ENCODE measurements at places on chromosomes 5 and 9. TPM values are rescaled to one million over a fixed set of nuclear protein-coding genes. Genes with fewer than 3 reads are reported as not detected.
A peak's percentile ranks its signal among the peaks of the same experiment; 100 is the strongest.

- no peak for DNase-seq
These were observed 246.6 kb downstream of the SLCO4C1 start for GRCh38 chr5:102049517-102049916.

GRCh38 chr5:158812408-158812807, 287.3 kb downstream of the EBF1 start:
- DNase-seq = no peak

DNA sequence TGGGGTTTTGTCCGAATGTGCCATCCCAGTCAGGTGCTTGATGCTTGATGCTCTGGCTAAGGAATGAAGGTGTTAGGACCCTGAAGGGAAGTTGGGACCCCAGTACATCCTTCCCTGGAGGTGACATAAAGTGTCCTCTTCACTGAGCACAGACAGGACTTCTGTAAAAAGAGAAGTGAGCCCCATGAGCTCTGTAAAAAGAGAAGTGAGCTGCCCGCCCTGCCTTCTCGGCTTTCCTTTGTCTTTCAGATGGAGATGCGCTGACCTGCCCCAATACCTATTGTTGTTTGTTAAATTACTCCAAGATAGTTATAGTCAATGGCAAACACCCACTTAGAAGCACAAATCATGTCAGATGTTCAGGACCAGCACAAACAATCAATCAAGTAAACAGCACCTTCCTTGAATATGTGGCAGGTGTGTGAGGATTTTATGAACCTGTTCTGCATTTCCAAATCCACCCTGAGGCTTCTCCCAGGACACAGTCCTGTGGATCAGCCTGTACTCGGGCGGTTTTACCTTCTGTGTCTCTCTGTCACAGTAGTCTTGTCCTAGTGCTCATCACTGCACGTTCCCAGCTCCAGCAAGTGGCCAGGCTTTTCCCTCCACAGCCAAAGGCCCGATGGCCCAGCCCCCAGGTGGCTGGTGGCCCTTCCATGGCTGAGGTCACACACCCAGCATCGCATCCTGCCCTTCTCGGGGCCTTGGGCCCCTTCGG, 191.4 kb downstream of the MTRR start:
- DNase-seq = no peak

DNA sequence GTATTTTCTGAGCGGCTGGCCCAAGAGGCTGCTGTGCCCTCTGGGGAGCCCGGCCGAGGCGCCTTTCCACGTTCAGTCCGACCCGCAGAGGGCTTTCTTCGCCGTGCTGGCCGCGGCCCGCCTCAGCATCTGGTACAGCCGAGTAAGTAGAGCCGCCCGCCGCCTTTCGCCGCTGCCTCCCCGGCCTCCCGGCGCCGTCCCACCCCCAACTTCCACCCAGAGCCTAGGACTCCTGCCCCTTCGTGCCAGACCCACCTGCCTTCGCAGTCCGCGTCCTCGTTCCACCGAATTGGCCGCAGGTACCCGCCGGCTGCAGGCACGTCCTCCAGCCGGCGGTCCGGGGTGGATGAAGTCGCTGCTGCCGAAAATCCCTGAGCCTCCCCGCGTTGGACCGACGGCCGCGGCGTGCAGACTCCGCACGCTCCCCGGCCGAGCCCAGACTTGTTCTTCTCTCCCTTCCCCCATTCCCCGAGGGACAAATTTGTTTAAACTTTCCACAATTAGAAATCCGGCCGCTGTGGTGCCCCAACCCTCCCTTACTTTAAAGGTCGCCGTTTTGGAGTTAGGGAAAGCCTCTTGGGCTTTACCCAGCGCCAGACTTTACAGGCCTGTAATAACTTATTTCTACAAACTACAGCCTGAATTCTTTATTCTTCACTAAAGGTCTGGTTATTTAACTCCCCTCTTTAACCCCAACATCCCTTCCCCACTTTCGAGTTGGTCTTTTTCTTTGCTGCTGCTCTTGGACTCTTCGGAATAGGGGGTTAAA, 589 bp downstream of the RIC1 start:
- DNase-seq = peak; percentile 43

GRCh38 chr5:73103870-73104299, 16.5 kb upstream of the TMEM171 start:
- no peak for DNase-seq

GRCh38 chr5:1011226-1011631, 2.6 kb downstream of the NKD2 start:
- DNase-seq = no peak

GRCh38 chr9:71604197-71605063, 163.9 kb downstream of the CEMIP2 start:
- peak; percentile 65 for DNase-seq

GRCh38 chr9:108844856-108845255, 10.9 kb downstream of the ACTL7B start:
- no peak for DNase-seq

GRCh38 chr9:21653091-21653490, 149.3 kb upstream of the MTAP start:
- no peak for DNase-seq

- DNase-seq = peak; percentile 30
These were observed 767 bp downstream of the RALGPS1 start for GRCh38 chr9:126915281-126915816.

DNA sequence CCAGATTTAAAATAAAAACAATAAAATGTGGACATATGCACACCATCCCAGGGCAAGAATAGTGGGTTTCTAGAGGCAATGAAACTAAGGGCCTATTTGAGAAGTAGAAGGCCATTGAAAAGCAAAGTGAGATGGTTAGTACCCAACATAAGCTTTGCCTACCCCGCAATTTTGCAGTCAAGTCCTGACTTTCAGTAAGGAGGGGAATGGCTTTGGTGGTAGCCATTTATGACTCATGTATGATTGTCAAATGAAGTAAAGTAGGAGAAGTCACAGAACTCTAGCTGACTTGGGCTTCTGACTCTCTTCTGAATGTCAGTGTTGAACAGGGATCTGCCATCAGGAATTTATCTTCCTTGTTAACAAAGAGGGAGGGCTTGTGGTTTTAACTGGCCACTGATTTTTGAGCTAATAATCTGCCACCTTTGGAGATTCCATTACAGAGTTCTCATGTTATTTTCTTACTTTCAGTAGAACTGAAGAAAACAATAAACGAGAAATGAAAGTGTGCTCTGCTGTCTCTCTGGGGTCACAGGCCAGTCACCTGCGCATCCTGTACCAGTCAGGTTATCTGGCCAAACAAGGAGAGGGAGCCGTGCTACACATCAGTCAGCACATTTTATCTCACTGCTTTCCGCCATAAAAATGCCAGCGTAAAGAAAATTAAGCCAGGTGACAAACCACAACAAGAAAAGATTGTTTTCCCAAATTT, 14.3 kb upstream of the SNCAIP start:
- DNase-seq = no peak

GRCh38 chr5:125134216-125135081, 388.0 kb upstream of the ZNF608 start:
- peak; percentile 51 for DNase-seq

DNA sequence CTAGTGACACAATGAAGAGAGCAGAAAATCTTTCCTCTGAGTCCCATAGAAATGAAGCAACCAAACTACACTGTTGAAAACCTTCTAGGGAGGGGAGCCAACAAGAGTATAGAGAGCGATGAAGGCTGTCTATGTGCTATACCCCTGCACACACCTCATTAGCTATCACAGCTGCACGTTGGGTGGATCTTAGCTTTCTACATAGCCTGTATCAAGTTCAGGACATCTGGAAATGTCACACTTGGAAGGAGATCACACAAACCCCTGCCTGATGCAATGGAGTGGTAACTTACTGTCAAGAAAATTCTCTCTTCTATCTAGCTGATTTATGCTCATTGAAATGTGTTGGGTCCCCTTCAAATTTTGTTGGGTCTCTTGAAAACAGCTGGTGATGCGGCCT, 127.0 kb upstream of the NTRK2 start:
- DNase-seq = peak; percentile 16

DNA sequence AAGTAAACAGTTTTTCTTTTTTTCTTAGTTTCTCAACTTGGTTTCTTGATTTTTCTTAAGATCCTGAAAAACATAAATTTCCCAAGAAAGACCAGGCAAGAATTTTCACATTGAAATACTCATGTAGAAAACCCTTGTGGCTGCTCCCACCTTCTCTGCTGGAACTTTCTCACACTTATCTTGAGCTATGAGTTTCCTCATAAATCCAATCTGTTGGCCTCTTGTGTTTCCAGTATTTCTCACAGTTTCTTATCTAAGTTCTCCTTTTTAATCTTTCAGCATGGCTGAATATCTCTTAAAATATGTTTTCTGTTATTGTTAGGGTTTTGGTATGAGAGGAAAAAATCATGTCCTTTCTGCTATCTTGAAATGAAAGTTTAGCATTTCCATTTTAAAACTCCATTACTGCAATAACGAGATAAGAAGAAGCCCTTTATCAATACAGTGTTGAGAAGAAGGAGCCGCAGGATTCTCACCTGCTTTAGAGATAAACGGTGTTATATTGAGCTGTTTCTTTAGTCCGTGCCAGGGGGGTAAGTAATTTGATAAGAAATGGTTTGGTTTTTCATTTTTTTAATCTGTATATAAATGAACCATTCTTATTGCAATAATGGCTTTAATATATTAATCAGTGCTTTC, 89.3 kb downstream of the ALDH1A1 start:
- no peak for DNase-seq

DNA sequence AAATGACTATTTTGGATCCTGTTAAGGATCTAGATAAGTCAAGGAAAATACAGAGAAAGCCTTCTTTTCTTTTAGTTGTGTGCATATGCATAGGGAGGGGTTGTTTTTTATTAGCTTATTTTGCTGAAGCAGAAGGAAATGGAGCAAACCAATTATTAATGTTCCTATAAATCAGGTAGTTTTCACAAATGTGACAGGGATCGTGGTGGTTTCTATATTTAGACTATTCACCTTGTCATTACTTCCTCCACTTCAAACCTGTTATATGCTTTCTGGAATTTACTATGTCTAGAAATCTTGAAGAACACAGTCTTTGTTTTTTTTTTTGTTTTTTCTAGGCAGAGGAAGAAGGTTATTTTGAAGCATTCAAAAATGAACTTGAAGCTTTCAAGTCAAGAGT, 22.2 kb downstream of the CDC37L1 start:
- DNase-seq = no peak

DNA sequence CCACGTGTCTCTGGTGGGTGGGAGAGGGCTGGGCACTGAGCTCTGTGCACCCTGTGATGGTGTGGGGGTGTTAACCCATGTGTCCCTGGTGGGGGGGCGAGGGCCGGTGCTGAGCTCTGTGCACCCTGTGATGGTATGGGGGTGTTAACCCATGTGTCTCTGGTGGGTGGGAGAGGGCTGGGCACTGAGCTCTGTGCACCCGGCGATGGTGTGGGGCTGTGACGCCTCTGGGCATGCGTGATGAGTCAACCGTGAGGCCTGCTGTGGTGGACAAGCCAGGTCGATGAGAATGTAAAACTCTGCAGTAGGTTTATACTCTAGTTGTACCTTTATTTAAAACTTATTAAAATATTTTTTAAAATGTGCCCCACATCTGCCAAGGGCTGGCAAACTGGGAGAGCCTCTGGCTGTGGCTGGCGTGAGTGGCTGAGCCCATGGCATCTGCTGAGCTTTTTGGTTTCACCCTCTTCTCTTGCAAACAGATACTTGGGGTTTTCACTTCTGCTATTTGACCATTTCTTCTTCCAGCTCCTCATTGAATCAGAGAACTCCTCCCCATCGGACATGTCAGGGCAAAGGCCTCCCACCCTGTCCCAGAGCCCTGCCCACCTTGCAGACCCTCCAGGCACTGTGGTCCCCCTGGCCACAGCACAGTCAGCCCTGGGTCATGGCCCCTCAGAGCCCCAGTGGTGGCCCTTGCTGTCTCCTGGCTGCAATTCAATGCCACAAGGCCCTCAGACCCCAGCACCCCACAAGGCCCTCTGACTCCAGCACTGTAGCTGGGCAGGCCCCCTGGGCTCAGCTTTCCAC, 18.5 kb upstream of the EXOC3 start:
- DNase-seq = no peak

DNA sequence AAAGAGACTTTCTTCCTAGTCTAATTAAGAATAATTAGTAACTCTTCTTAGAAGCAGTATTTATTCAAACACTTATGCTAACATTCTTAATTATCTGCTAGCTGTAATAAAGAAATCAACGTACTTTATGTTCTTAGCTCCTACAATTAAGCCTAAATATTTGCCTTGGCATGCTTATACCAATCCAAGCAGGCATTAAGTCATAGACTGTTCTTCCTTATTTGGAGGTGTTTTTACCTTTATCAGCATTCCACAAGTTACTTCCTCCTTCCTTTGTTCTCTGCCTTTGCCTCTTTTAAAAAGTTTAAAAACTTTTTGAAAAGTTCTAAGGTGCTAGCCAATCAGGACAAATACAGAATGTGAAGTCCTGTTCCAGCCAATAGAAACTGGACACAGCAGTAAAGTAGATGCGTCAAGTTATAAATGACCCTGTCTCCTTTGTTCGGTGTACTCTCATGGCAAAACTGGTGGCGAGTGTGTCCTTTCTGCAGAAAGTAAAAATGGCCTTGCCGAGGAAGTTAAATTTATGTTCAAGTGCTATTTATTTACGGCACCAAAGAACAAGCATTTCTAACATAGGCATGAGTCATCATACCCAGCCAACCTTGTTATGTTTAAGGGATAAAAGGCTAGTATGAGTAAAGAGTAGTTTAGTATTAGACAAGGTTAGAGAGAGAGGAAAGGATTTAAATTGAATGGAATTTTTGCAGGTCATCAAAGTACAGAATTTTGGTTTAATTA, 58.6 kb downstream of the GPBP1 start:
- DNase-seq = no peak

GRCh38 chr9:13369431-13369830, 89.9 kb upstream of the MPDZ start:
- DNase-seq = no peak

DNA sequence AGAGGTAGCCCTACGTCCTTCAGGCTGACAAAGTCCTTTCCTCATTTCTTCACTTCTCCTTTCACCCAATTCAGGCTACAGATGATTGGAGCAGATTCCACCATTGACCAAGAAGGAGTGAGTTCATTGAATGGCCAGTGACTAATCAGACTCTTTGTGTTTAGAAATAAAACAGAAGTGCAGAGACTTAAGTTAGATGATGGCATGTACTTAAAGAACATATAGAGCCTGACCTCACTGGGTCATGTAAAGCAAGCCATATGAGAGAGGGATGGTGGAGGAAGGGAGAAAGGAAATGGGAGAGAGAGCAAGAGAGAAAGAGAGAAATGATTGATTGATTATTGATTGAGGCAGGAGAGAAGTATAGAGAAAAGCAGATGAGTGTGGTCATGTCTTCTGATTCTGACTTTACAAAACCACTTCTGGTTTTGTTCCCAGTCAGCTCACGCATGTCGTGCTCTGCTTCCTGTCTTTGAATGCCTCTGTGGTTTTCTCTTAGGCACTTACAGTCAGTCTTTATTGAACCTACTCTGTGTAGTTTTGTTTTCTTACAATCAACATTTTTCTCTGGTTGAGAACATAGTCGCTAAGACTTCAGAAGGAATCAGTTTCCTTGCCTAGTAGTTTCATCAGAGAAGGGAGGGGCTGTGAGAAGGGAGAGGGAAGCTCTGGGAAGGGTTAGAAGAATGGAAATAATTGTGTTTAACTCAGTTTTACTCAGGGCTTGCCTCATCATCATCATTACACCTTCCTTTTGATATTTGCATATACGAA, 149.2 kb upstream of the KLF9 start:
- peak; percentile 31 for DNase-seq

FAM221B gene
- 0.23 TPM for polyA plus RNA-seq

HMMR gene
- 7.1 TPM for polyA plus RNA-seq

SPATA31C1 gene
- 0.18 TPM for polyA plus RNA-seq

PCDHB16 gene
- polyA plus RNA-seq = 5.1 TPM

SLC34A3 gene
- 0.71 TPM for polyA plus RNA-seq

PCDHA1 gene
- not detected for polyA plus RNA-seq
